ENCODE measurements at places on chromosomes 13 and 19. TPM values are rescaled to one million over a fixed set of nuclear protein-coding genes. Genes with fewer than 3 reads are reported as not detected.

DNA sequence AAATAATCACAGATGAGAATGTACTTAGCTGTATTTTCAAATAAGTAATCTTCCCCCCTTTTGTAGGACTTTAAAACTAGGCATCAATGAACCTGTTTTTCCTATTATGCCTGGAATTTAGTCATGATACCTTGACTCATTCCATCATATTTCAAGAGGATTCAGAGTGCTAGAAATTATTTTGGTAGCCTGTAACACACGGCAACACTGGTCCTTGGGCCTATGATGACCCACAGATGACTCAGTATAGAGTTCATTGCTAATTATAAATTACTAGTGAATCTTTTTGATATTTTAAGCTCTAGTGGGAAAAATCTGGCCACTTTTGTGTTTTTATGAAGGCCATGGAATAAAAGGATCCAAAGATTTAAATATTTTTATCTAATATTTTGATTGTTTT, 26.0 kb upstream of the GARRE1 start:
- H3K27me3 ChIP-seq, result no peaks in the 10 kb centered on the region
- no peak overlapping the region for H3K27ac ChIP-seq
- DNase-seq, result no peak

GRCh38 chr13:48579165-48579918, 46.5 kb upstream of the RCBTB2 start:
- H3K36me3 ChIP-seq, result no peaks in the 10 kb centered on the region
- H3K4me3 ChIP-seq, result no peak overlapping the region
- peaks cover 9% of the 10 kb centered on the region for H3K4me1 ChIP-seq
- H3K27me3 ChIP-seq, result no peaks in the 10 kb centered on the region
- no peak for DNase-seq

- no peak for DNase-seq
- H3K4me1 ChIP-seq, result no peaks in the 10 kb centered on the region
- H3K4me3 ChIP-seq, result no peak overlapping the region
- no peaks in the 10 kb centered on the region for H3K27me3 ChIP-seq
Measured at GRCh38 chr13:113777311-113778260, 18.6 kb downstream of the TMEM255B start.

GRCh38 chr13:84834201-84834600, 951.9 kb upstream of the SLITRK1 start:
- no peaks in the 10 kb centered on the region for H3K36me3 ChIP-seq
- H3K27me3 ChIP-seq, result no peaks in the 10 kb centered on the region
- no peaks in the 10 kb centered on the region for H3K4me1 ChIP-seq
- DNase-seq, result no peak
- no peak overlapping the region for H3K27ac ChIP-seq

DNA sequence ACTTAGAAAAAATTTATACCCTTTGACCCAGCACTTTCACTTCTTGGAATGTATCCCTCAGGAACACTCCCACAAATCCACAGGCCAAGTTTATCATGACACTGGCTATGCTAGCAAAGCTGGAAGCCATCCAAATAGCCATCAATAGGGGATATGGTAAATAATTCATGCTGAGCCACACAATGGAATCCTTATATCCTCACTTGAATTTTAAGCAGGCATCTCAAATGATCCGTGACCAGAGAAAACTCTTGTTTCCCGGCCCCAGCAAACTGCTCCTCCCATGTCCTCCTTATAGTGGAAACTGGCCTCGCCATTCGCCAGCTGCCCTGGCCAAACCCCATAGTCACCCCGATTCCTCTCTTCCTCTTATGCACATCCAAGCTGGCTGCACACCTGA, 37.6 kb downstream of the GRIK5 start:
- H3K27me3 ChIP-seq, result no peaks in the 10 kb centered on the region
- no peak overlapping the region for H3K4me3 ChIP-seq
- DNase-seq, result no peak

DNA sequence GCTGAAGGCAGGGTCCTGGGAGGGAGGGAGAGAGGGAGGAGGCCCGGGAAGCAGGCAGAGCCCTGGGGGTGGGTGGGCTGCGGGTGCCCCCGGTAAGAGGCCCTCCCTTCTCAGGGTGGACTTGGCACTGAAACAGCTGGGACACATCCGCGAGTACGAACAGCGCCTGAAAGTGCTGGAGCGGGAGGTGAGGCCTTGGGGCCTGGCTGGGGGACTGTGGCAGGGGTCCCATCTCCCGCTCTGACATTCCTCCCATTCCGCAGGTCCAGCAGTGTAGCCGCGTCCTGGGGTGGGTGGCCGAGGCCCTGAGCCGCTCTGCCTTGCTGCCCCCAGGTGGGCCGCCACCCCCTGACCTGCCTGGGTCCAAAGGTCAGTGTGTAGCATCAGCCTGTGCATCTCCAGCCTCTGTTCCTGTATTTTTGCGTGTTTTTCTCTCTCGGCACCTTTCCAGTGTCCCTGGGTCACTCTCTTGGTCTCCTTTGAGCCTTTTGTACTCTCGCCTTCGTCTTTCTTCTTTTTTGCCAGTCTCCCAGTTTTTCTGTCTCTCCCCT, 53.4 kb downstream of the TRPM4 start:
- no peak overlapping the region for H3K27ac ChIP-seq
- no peaks in the 10 kb centered on the region for H3K27me3 ChIP-seq
- no peak for DNase-seq
- no peaks in the 10 kb centered on the region for H3K36me3 ChIP-seq
- no peak overlapping the region for H3K4me3 ChIP-seq

DNA sequence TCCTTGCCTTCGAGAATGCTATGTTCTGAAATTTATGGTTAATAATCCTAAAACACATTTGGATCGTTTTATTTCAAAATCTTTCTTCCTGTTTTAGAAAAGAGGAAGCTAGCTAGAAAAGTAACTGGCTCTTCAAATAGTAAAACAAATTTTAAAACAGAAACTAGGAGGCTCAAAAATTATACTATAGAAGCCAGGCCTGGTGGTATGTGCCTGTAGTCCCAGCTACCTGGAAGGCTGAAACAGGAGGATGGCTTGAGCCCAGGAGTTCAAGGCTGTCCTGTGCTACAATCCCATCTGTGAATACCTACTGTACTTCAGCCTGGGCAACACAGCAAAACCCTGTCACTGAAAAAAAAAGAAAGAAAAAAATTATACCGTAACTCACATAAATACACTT, 57.9 kb downstream of the ELF1 start:
- H3K4me1 ChIP-seq, result peaks cover 38% of the 10 kb centered on the region
- H3K27me3 ChIP-seq, result no peaks in the 10 kb centered on the region
- DNase-seq, result no peak
- no peak overlapping the region for H3K4me3 ChIP-seq
- H3K36me3 ChIP-seq, result no peaks in the 10 kb centered on the region

- no peaks in the 10 kb centered on the region for H3K4me1 ChIP-seq
- DNase-seq, result no peak
- H3K27me3 ChIP-seq, result no peaks in the 10 kb centered on the region
- H3K27ac ChIP-seq, result no peak overlapping the region
Measured at GRCh38 chr13:101332583-101332982, 83.7 kb downstream of the NALCN start.

TNFSF9 gene
- total RNA-seq, result not detected

VSTM1 gene
- total RNA-seq, result not detected

GPR12 gene
- not detected for total RNA-seq

CEACAM4 gene
- not detected for total RNA-seq

BRSK1 gene
- 0.35 TPM for total RNA-seq

CEACAM20 gene
- total RNA-seq, result 164 TPM

KL gene
- 6.6 TPM for total RNA-seq

ZNF432 gene
- total RNA-seq, result 19.0 TPM
